ENCODE measurements at places on chromosomes 3 and 15.

GRCh38 chr3:63654931-63655330 lies 2.5 kb downstream of the SNTN start:
- no peak for DNase-seq

DNA sequence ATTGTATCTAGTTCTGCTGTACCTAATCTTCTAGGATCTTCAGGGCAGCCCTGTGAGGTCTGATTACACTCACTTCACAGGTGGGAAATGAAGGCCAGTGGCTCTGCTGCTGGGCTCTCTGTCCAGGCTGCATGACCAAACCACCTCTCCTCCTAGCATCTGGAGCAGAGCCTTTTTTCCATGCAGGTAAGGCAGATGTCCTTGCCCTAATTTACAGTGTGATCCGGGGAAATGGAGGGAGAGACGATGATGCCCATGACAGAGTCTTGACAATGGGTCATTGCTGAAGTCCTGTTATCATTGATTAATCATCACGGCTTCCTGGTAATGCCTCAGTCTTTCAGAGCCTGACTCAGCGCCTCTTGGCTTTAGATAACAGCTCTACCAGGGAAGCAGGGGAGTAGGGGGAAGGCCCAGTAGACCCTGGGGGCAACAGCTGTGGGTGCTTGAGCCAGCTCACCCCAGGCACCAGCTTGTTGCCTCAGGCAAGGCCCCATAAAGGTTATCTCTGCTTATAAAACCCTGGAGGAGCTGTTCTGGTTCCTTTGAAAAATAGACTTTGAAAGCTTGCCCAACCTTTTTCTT lies 153.4 kb downstream of the GABRG3 start:
- DNase-seq: no peak

DNA sequence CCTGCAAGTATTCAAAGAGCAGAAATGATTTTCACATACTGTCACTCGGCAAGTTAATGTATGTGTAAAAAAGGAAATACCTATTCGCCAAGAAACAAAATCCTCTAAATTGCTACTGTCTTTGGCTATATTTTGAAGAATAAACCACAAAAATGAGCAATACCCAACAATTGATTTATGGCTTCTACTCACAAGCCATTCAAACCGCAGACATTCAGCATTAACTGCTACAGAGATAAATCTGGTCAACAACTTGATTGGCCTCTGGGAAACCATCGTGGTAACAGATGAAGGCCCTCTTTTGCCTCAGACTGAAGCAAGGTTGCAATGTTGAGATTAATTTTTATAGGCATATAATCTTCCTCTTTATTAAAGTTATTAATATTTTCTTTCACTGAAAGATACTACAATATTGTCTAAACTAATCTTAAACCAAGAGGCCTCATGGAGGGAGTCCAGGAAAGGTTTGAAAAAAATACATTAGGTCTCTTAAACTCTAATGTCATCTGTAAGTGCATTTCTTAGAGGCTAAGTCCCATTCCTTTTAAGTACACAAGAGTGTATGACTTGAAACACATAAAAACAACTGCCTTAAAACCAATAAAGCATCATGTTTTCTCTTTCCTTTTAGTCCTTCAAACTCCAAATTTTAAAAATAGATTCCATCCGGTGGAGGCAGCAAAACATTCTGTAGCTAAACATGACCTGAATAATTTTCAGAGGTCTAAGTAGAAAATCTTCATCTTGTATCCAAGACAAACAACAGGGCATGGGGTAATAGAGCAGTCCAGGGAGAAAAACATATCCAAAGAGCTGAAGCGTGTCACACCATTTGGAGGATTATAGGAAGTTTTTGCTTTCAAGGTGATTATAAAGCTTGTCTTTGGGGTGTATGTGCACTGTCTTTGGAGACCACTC lies 162.4 kb upstream of the TGFBR2 start:
- DNase-seq: no peak

GRCh38 chr15:101122806-101123205 lies 129.0 kb downstream of the CHSY1 start:
- DNase-seq: no peak

GRCh38 chr3:32614956-32615355 lies 44.3 kb upstream of the DYNC1LI1 start:
- DNase-seq: no peak

- no peak for DNase-seq
Observed at GRCh38 chr3:144771381-144771870, 799.8 kb downstream of the DIPK2A start.

- DNase-seq: no peak
Observed at GRCh38 chr3:72071624-72072023, 286.7 kb upstream of the PROK2 start.

DNA sequence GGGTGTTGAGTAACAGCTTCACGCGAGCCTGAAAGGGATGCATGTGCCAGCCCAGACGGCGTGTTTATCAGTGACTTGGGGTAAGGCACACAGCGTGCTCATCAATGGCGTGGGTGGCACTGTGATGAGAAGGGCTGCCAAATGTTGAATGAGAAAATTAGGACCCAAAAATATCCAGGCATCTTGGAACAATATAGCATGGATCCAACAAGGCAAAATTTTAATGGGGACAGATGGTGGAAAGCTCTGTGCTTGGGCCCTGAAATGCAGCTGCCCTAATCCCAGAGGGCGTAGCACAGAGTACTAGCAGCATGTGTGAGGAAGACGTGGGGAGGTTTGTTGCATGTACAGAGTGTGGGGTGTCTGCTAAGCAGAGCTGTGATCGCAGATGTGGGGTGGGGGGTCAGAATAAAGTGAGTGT lies 48.9 kb downstream of the SSUH2 start:
- DNase-seq: no peak

DNA sequence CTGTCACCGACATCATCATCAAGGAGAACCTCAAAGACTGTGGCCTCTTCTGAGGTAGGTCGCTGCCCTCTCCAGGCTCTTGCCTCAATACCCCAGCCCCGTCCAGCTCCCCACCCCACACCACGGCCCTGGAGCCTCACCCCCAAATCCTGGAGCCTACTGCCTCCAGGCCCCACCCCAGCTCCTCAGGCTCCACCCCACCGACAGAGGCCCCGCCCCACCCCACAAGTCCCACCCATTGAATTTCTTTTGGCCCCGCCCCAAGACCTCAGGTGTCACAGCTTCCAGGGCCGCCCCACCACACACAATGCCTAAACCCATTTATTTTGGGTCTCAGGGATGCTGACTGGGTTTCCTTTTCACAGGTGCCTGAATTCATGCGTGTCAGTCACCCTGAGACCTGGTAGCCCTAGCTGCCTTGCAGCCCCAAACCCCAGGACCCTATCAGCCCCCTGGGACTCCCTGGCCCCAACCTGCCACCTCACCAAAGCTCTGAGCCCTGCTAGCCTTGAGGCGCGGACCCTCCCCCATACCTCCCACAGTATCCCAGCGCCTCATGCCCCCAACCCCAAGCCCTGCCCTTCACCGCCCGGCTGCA lies 3.6 kb downstream of the GNAT1 start:
- DNase-seq: no peak

GRCh38 chr3:134605556-134605955 lies 45.3 kb downstream of the KY start:
- no peak for DNase-seq

GRCh38 chr15:26804063-26804804 lies 31.4 kb upstream of the GABRB3 start:
- DNase-seq: no peak

GRCh38 chr3:23894254-23895061 lies 22.3 kb downstream of the NKIRAS1 start:
- DNase-seq: no peak

DNA sequence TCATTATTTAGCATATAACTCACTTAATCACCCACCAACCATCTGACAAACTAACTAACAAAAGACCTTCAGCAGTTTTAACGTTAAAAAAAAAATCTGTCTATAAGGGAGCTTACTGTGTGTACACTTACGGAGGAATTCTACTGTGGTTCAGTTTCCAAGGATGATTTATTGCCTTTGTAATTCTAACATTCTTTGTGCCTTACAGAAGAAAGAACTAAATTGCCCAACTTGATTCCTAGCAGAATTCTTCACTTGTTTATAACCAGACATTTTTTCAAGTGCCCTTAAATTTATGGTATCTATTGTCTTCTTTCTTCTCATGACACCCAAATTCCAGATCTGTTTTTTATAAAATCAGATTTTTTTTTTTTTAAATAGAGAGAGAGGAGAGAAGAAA lies 119.7 kb upstream of the IGSF10 start:
- DNase-seq: no peak

- no peak for DNase-seq
Observed at GRCh38 chr3:39718674-39719595, 90.5 kb upstream of the MYRIP start.

DNA sequence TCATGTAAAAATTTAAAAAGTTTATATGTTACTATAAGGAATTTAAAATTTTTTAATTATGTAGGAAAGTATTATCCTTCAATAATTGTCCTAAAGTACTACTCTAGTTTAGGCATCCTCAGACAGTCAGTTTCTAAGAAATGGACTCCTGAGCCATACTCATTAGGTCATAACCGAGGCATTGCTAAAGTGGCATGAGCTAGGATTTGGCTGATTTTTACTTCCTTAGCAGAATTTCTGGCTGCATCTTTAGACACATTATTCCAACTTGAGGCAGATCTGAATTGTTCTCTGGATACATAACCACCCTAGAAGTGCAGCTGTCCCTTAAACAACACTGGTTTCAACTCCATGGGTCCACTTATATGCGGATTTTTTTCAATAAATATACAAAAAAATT lies 38.3 kb downstream of the IFT57 start:
- DNase-seq: no peak

DNA sequence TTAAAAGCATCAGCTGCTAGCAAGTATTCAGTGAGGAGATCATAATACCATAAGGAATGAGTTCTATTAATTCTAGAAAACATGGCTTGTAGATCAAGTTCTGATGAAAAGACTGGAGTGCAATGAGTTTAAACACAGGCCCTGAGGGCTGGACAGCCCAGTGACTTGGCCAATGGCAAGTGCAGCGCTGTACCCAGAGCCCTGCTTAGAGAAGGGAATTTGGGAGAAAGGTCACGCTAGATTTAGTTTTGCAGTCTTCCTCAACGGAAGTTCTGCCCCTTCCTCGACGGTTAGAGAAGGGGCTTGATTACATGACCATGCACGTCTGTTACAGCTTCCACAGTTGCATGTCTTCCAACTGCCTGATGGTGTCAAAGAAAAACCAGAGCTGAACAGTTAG lies 4.0 kb downstream of the TMEM212 start:
- DNase-seq: no peak

DNA sequence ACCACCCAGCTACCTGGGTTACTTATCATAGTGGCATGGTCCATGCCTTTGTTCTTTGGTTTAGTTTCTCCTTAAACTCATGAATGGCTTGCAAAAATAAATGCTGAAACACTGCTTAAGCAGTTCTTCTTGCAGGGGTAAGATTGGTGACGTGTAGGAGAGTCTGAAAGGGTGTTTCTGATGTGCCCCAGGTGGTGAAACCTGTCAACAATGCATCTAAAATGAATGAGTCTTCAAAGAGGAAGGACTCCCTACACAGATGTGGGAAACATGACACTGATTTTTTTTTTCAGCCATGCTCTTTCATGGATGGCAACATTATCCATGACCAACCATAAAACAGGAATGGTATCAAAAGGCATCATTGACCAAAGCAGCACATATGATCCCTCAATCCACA lies 72.0 kb downstream of the KCNH8 start:
- no peak for DNase-seq

DNA sequence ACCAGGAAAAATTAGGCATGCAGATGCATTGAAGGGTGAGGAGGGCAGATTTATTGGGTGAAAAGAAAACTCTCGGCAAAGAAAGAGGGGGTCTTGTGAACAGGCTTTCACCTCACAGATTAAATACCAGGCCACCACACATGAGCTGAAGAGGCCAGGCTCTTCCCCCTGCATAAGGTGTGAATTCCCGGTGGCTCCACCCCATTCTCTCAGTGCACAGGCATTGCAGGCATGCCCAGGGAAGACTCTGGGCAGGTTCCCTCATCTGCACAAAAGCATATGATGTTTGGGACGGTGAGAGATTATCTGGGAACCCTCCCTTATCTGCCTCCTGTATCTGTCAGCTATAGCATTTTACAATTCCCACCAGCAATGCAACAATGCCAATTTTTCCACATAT lies 7.2 kb upstream of the SLC35G2 start:
- no peak for DNase-seq

- DNase-seq: no peak
Observed at GRCh38 chr15:25860885-25861866, 2.0 kb downstream of the ATP10A start.

GRCh38 chr15:90192961-90193786 lies 8.0 kb upstream of the SEMA4B start:
- DNase-seq: no peak

- no peak for DNase-seq
Observed at GRCh38 chr3:63043631-63044030, 168.4 kb upstream of the CADPS start.

DNA sequence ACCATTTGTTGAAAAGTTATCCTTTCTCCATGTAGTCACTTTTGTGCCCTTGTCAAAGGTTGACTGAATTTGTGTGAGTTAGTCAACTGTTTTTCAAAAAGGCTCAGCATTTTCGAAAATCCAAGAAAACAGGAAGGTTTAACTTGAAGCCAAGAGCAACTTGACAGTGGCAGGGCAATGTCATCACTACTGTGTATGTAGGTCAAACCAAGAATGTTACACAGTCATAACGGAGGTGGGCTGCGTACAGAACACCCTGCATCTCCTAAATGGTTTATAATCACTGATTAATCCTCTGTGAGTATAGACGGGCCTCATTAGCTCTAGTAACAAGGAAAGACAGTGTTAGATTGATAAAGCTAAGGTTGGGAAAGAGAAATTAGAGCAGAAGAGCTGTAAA lies 1064.9 kb downstream of the FHIT start:
- no peak for DNase-seq

DNA sequence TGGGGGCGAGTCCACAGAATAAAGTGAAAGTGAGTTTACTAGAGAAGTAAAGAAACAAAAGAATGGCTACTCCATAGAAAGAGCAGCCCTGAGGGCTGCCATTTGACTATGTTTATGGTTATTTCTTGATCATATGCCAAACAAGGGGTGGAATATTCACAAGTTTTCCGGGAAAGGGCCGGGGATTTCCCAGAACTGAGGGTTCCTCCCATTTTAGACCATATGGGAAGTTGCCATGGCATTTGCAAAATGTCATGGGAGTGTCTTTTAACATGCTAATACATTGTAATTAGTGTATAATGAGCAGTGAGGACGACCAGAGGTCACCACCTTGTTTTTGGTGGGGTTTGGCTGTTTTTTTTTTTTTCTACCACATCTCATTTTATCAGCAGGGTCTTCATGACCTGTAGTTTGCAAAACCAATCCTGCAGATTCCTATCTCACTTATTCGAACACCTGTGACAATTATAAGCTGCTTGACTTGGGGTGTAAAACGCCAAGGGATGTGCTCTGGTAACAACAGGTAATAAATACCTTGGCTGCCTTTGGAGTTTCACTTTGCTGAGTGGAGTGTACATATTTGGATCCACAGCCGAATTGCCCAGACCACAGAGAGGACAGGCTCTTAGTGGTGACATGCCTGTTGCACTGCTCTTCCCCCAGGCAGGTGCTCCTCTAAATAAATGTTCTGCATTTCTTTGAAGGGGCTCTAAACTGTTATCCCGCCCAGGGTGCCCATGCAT lies 43.6 kb downstream of the C2CD4B start:
- DNase-seq: no peak

- no peak for DNase-seq
Observed at GRCh38 chr3:81744366-81744765, 17.1 kb downstream of the GBE1 start.

Data from NCI-H1436 (cell line).